Activated CD4-positive, alpha-beta T cell treated with anti-CD3 and anti-CD28 coated beads, Interleukin-2, amount 10 ng/mL, durations not matched to agents 7 days and 5 days (primary cell): ENCODE measurements at places on chromosomes 3 and 15. TPM values are rescaled to one million over a fixed set of nuclear protein-coding genes. Genes with fewer than 3 reads are reported as not detected.

DNA sequence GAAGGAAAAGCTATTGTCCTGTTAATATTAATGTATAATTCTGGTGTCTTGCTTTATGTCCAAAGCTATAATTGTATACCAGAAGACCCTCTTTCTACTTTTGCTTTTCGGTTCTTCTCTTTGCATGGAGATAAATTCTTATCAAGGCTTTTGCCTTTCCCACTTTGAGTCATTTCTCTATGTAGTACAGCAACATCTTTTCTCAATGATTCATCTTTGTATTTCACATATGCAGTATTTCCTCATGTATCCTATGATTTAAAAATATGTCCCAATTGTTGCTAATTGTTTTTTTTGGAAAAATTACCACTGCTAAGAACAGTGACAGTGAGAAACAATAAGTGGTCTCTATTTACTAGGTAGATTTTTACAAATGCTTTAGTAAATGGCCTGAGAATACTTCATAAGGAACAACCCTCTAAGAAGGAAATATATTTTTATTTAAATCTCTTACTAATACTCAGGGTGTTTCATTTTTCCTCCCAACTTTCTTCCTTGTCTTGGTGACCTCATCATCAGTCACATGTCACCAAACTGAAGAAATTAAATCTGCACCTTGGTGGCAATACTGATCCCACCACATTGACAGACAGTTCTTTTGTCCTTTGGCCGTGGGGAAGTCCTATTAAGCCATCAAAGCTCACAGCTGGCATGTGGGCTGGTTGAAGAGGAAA is 290.6 kb downstream of the SATB1 start:
- no peak overlapping the region for H3K27ac ChIP-seq
- H3K4me1 ChIP-seq, result no peaks in the 10 kb centered on the region
- H3K36me3 ChIP-seq, result no peaks in the 10 kb centered on the region
- no peaks in the 10 kb centered on the region for H3K27me3 ChIP-seq
- no peak for DNase-seq

DNA sequence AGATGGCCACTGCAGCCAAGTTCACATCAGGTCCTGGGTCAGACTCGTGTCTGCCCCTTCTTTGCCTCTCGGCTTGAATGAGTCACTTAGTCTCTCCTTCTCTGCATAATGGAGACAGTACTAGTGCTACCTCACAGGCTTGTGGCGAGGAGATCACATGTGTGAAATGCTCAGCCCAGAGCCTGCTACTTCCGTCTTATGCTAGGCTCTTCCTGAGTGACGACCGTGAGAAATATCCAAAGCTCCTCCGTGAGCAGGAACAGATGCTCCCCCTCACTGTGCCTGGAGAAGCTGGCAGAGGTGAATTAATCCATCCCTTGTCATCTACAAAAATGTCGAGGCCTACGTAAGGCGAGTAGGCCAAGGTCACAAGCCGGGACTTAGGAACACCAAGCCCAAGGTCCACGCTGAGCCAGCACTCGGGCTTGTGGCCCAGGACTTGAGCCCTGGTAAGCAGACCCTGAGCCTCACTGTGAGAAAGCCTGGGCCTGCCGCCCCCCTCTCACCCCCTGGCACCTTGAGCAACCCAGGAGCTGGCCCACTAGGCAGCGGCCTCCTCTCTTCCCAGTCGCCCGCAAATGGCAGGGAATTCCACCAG is 17.9 kb downstream of the PAK6 start:
- H3K27ac ChIP-seq, result no peak overlapping the region
- no peaks in the 10 kb centered on the region for H3K36me3 ChIP-seq
- DNase-seq, result no peak
- H3K4me3 ChIP-seq, result no peak overlapping the region
- peaks cover 29% of the 10 kb centered on the region for H3K27me3 ChIP-seq
- H3K4me1 ChIP-seq, result peaks cover 7% of the 10 kb centered on the region

GRCh38 chr3:107963581-107963980 is 127.2 kb downstream of the CD47 start:
- H3K4me3 ChIP-seq, result no peak overlapping the region
- no peaks in the 10 kb centered on the region for H3K36me3 ChIP-seq
- H3K27ac ChIP-seq, result no peak overlapping the region

DNA sequence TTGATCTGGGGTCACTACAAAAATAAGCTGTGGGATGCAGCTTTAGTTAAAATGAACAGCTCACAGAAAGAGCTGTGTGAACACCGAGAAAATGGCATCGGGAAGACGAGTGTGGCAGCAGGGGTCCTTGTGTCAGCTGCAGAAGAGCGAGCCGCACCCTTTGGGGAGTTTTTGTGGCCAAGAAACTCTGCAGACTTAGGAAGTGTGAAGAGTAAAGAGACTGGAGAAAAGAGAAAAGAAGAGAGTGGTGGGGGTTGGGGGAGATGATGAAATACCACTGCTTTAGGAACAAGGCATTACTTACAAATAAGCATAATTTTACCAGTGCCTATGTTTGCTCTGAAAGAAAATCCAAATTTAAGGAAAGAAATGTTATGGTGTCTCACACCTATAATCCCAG is 147.8 kb downstream of the LRRC28 start:
- H3K4me3 ChIP-seq, result no peak overlapping the region
- DNase-seq, result no peak
- H3K27me3 ChIP-seq, result peaks cover 15% of the 10 kb centered on the region
- H3K36me3 ChIP-seq, result peaks cover 5% of the 10 kb centered on the region
- H3K4me1 ChIP-seq, result peaks cover 2% of the 10 kb centered on the region

ARL8B gene
- 41.3 TPM for total RNA-seq

GRCh38 chr3:14175383-14176037 is 2.9 kb downstream of the XPC start:
- H3K4me3 ChIP-seq, result peak overlapping the region; percentile 11
- H3K27ac ChIP-seq, result peak overlapping the region; percentile 72
- peaks cover 35% of the 10 kb centered on the region for H3K36me3 ChIP-seq
- H3K27me3 ChIP-seq, result no peaks in the 10 kb centered on the region
- peaks cover 67% of the 10 kb centered on the region for H3K4me1 ChIP-seq
- DNase-seq, result peak; percentile 89
